ENCODE measurements at places on chromosomes 1 and 21.
A peak's percentile ranks its signal among the peaks of the same experiment; 100 is the strongest.

- H3K4me3 ChIP-seq = no peak overlapping the region
- H3K36me3 ChIP-seq = no peaks in the 10 kb centered on the region
- no peak overlapping the region for H3K27ac ChIP-seq
Observed at GRCh38 chr1:240174734-240175133, 83.1 kb downstream of the FMN2 start.

DNA sequence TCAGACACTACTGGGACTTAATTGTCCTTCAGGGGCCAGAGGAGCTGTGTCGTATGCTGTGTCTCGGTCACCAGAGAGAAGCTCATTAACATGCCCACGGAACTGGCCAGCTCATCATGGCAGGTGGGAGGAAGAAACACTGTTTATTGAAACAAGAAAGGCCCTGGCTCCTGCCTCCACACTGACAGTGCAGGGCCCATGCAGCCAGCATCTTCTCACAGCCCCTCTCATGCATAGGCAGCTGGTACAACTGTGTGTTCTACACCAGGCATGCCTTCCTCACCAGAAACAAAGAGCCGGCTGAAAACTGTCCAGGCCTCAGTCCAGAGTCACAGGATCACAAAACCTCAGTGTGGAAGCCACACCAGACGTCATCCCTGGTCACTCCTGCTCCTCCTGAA is 106.0 kb downstream of the UBE2U start:
- H3K27me3 ChIP-seq = no peaks in the 10 kb centered on the region
- no peak overlapping the region for H3K4me3 ChIP-seq
- no peaks in the 10 kb centered on the region for H3K4me1 ChIP-seq
- no peak for DNase-seq
- H3K36me3 ChIP-seq = no peaks in the 10 kb centered on the region
- H3K27ac ChIP-seq = no peak overlapping the region

GRCh38 chr1:214952648-214953047 is 129.9 kb upstream of the KCNK2 start:
- H3K4me1 ChIP-seq = no peaks in the 10 kb centered on the region
- no peak overlapping the region for H3K4me3 ChIP-seq
- no peaks in the 10 kb centered on the region for H3K27me3 ChIP-seq
- no peak for DNase-seq

GRCh38 chr1:161989786-161990185 is 33.9 kb downstream of the OLFML2B start:
- H3K27me3 ChIP-seq = peaks cover 11% of the 10 kb centered on the region
- H3K4me1 ChIP-seq = 0 out of 2 replicates have a peak, but pooled peaks cover 2% of the 10 kb centered on the region
- no peaks in the 10 kb centered on the region for H3K36me3 ChIP-seq
- no peak overlapping the region for H3K4me3 ChIP-seq

- DNase-seq = no peak
- no peak overlapping the region for H3K4me3 ChIP-seq
- H3K27ac ChIP-seq = no peak overlapping the region
- H3K36me3 ChIP-seq = peaks cover 68% of the 10 kb centered on the region
- H3K27me3 ChIP-seq = no peaks in the 10 kb centered on the region
Observed at GRCh38 chr1:1875932-1876331, 15.0 kb downstream of the GNB1 start.

DNA sequence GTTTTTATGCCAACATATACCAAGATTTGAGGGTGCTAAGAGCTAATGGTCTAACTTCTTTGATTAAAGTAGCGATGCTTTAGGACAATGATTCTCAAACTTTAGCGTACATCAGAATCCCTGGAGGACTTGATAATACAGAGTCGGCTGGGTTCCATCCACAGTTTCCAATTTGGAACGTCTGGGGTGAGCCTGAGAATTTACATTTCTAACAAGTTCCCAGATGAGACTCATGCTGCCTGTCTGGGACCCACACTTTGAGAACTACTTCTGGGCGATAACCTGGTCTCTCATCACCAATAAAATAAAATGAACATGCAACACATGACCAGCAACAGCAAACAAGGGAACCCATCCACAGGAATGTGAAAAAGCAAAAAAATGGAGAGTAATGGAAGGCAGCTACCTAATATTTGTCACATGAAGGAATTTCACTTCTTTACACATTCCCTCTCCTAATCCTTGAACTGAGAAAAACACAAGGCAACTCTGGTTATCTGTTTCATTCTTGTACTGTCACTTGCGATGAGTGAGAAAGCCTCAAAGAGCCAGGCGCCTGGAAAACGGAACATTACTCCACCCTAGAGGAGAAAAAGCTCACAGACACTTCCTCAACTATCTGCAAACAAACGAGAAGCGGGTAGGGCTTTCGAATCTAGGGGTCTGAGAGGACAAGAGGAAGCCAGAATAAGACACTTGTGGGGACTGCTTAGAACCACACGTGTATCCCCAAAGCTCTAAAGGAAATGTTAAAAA is 14.0 kb downstream of the HSF2BP start:
- no peak overlapping the region for H3K27ac ChIP-seq
- no peak overlapping the region for H3K4me3 ChIP-seq
- H3K27me3 ChIP-seq = peaks cover 21% of the 10 kb centered on the region
- peaks cover 10% of the 10 kb centered on the region for H3K4me1 ChIP-seq
- peak; percentile 62 for DNase-seq
- H3K36me3 ChIP-seq = no peaks in the 10 kb centered on the region

DNA sequence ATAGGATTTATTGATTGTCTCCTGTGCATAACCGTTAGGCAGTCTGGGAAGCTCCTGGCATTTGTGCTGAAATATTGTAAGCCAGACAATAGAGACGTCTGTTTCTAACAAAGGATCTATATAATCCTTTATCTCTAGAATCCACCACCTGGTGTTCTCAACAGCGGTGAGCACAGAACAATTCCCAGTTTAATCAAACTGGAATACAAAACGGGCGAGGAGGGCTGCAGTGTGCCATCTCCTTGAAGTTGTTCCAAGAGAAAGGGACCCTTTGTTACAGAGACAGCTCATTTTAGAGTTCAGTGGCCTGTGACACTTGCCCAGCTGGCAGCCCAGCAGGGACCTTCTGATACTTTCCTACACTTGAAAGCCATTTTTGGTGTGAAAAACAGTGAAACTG is 162.8 kb upstream of the IVNS1ABP start:
- H3K4me1 ChIP-seq = no peaks in the 10 kb centered on the region
- no peak for DNase-seq
- H3K27me3 ChIP-seq = no peaks in the 10 kb centered on the region
- no peak overlapping the region for H3K4me3 ChIP-seq
- H3K27ac ChIP-seq = no peak overlapping the region
- H3K36me3 ChIP-seq = no peaks in the 10 kb centered on the region

DNA sequence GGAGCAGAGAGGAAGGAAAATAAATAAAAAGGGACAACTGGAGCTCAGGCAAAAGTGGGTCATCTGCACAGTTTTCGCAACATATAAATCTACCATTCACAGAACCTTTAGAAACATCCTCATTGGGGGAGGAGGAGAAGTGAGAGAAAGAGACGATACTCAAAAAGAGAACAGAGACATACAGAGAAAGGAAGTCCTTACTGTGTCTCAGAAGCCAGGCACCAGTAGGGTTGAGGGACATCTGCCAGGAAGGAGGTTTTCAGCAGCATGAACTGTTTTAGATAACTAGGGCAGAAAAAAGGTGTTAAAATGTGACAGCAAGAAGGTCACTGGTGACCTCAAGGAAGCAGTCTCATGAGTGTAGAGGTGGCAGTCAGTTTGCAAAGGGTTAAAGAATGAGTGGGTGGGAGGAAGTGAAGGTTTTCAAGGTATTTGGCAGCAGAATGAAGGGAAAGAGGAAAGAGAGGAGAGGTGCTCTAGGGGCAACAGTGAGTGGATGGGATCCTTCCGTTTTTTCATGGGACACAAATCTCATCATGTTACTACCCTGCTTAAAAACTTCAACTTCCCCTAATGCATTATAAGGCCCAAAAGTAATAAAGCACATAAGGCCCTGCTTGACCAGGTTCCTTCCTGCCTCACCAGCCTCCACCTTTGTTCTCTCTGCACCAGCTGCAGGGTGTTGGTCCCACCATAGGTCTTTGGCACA is 9.5 kb downstream of the JAK1 start:
- no peak overlapping the region for H3K4me3 ChIP-seq
- H3K36me3 ChIP-seq = no peaks in the 10 kb centered on the region
- peaks cover 18% of the 10 kb centered on the region for H3K4me1 ChIP-seq

- peaks cover 14% of the 10 kb centered on the region for H3K27me3 ChIP-seq
- no peak overlapping the region for H3K4me3 ChIP-seq
- H3K36me3 ChIP-seq = no peaks in the 10 kb centered on the region
- H3K4me1 ChIP-seq = peaks cover 3% of the 10 kb centered on the region
- H3K27ac ChIP-seq = no peak overlapping the region
Observed at GRCh38 chr1:25061261-25061995, 131.4 kb upstream of the RUNX3 start.

GRCh38 chr1:175343945-175344344 is 151.4 kb upstream of the KIAA0040 start:
- no peak overlapping the region for H3K27ac ChIP-seq
- DNase-seq = no peak
- no peaks in the 10 kb centered on the region for H3K36me3 ChIP-seq

- H3K27ac ChIP-seq = no peak overlapping the region
- no peak overlapping the region for H3K4me3 ChIP-seq
- no peak for DNase-seq
- no peaks in the 10 kb centered on the region for H3K27me3 ChIP-seq
Observed at GRCh38 chr1:84159533-84160240, 15.6 kb downstream of the PRKACB start.

- H3K27ac ChIP-seq = peak overlapping the region; percentile 74
- H3K4me1 ChIP-seq = peaks cover 45% of the 10 kb centered on the region
- H3K27me3 ChIP-seq = peaks cover 11% of the 10 kb centered on the region
- peak; percentile 64 for DNase-seq
Observed at GRCh38 chr1:15410223-15410883, 665 bp downstream of the EFHD2 start.

DNA sequence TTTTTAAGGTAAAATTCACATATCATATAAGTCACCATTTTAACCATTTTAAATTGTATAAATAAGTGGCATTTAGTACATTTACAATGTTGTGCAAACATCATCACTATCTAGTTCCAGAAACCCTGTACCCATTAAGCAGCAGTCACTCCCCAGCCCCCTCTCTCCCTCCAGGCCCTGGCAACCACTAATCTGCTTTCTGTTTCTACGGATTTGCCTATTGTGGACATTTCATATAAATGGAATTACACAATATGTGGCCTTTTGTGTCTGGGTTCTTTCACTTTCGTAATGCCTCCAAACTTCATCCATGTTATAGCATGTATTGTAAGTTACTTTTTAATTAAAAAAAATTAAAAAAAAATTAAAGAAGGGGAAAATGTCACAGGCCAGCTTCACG is 58.0 kb upstream of the RAB3GAP2 start:
- H3K27me3 ChIP-seq = peaks cover 10% of the 10 kb centered on the region
- H3K27ac ChIP-seq = no peak overlapping the region
- H3K36me3 ChIP-seq = no peaks in the 10 kb centered on the region
- no peak overlapping the region for H3K4me3 ChIP-seq
- H3K4me1 ChIP-seq = no peaks in the 10 kb centered on the region
- DNase-seq = no peak

DNA sequence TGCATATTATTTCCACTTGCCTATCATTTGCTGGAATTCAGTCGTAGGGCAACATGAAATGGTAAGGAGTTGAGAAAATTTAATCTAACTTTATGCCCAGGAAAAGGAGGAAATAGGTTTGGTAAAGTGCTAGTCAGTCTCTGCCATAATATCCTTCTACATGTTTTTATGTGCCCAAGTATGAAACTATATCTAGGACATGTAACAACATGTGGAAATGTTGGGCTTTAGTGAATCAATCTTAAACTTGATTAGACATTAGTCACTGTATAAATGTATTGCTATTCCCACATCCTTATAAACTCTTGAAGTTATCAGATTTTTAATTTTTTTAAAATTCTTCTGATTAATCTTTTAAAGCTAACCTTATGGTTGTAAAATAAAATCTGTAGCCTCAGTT is 204.7 kb upstream of the ZRANB2 start:
- H3K27me3 ChIP-seq = no peaks in the 10 kb centered on the region
- H3K4me1 ChIP-seq = no peaks in the 10 kb centered on the region
- DNase-seq = no peak
- H3K4me3 ChIP-seq = no peak overlapping the region
- no peak overlapping the region for H3K27ac ChIP-seq
- H3K36me3 ChIP-seq = no peaks in the 10 kb centered on the region

- H3K4me1 ChIP-seq = no peaks in the 10 kb centered on the region
- DNase-seq = no peak
- no peaks in the 10 kb centered on the region for H3K36me3 ChIP-seq
- no peak overlapping the region for H3K27ac ChIP-seq
- no peak overlapping the region for H3K4me3 ChIP-seq
- H3K27me3 ChIP-seq = no peaks in the 10 kb centered on the region
Observed at GRCh38 chr1:65979136-65980044, 186.7 kb downstream of the PDE4B start.
